ENCODE measurements at places on chromosomes 12 and 14.

GRCh38 chr12:48237162-48237561 lies 34.1 kb upstream of the OR10AD1 start:
- peak; percentile 3 for DNase-seq

- no peak for DNase-seq
Measured at GRCh38 chr14:90692826-90693225, 123.4 kb downstream of the TTC7B start.

- peak; percentile 70 for DNase-seq
Measured at GRCh38 chr12:124036657-124037109, 63.7 kb downstream of the ZNF664 start.

- no peak for DNase-seq
Measured at GRCh38 chr12:39406262-39406661, 36.7 kb downstream of the KIF21A start.

- DNase-seq, result no peak
Measured at GRCh38 chr12:123958462-123958861, 14.2 kb downstream of the CCDC92 start.

Data from brain (organoid and tissue), 16 donors.